Central memory CD4-positive, alpha-beta T cell (primary cell): ENCODE measurements at places on chromosomes 3 and 15.

GRCh38 chr3:151816091-151816604, 2.2 kb downstream of the AADAC start:
- no peak for DNase-seq

GRCh38 chr15:78280319-78281072, 16.1 kb downstream of the DNAJA4 start:
- DNase-seq: no peak

GRCh38 chr15:39898317-39898716, 21.7 kb downstream of the GPR176 start:
- no peak for DNase-seq

DNA sequence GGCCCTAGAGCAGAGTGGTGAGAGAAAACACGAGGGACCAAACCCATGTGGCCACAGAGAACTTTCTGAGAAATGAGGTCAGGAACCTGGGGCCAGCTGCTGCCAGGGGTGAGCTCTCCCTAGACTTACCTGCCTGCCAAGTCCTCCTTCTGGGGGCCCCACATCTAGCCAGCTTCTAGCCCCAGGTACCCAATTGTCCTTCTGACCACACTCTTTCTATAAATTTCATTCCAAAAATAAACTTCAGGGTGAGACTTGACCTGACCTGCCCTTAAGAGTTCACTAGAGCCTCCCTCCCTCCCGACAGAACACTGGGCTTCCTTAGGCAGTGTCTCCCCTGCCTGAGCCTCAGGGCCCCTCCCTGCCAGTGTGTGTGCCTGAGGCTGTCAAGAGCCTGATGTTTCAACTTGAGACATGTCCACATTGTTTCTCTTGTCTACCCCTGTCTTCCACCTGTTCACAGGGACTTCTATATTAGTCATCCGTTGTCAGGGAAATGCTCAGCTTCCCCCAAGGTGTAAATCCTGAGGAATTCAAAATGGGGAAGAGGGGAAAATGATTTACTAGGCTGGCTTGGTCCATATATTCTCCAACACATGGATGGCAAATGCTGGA, 312.8 kb upstream of the TLE3 start:
- no peak for DNase-seq

GRCh38 chr3:105359098-105359762, 7.5 kb upstream of the ALCAM start:
- no peak for DNase-seq

GRCh38 chr3:63450023-63450422, 171.9 kb downstream of the SYNPR start:
- no peak for DNase-seq

- DNase-seq: no peak
Observed at GRCh38 chr3:107651782-107652181, 129.0 kb downstream of the BBX start.

DNA sequence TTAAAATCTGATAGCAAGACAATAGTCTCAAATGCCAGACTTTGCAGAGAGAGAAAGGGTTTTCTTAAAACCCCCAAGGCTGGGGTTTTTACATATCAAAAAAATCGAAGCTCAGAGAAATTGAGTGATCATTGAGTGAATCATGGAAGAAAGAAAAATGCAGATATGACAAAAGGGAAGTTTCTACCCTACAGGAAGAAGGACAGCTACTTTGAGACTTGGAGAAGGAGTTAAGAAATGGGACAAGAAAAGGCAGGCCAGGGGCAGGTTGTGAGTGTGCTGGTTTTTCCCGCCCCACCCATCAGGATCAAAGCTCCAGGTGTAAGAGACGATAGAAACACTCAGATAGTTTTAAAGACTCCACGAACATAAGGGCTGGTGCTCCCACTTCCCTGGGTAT, 18.6 kb downstream of the TMEM158 start:
- no peak for DNase-seq

DNA sequence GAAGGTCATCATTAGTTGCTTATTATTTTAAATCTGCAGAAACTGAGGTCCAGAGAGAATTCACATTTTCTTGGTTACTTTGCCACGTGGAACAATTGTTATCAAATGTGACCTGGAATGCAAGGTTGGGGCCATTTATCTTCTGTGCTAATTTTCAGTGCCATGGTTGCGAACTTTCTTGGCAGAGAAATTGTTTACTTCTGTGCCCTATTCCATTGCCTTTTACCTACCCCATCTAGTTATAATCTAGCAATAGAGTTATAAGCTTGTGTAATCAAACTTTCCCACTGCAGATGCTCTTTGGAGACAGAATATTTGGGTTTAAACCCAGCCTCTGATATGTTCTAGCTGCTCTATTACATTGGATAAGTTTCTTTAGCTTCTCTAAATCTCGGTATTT, 242.9 kb downstream of the LPP start:
- DNase-seq: no peak

GRCh38 chr15:86002444-86002843, 77.2 kb upstream of the AGBL1 start:
- DNase-seq: no peak

DNA sequence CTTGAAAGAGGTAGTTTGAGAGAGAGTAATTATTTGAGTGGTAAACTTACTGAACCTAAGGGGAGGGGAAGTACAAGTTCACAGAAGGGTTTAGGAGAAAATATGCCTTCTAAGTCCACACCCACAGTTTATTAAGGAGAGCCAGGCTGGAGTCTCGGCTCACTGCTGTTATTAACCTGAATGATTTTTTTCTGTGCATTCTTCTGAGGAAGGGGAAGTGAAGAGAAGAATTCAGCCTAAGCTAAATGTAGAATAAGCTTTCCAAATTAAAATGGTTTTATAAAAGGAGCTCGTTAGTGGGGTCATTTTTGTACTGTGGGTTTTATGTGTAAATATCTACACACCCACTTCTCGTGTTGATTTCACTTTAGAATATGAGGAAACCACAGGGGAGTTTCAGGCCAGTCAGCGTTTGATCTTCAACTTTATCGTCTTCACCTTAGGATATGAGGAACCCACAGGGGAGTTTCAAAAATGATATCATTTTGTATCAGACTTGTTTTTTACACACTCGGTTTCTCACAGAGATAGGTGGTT, 1.5 kb downstream of the WHAMM start:
- peak; percentile 86 for DNase-seq

DNA sequence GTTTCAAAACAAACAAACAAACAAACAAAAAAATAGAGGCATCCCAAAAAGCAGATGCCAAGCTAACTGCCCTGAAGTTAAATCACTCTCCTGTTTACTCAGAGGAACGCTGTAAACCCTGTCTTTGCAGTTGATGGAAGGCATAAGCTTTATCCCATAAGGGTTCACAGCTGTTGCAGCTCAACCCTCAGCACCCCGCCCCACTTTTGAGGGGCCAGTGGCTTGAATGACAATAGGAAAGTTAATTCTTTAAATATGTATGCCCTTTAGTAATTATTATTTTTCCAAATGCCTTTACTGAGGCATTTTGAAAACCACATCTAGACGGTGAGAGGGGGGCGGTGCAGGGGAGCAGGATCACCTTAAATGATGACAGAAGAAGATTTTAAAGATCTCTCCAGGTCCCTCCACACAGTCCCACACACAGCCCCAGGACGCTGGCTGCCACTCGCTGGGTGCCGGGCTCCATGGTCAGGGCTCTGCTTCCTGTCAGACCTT, 272.1 kb downstream of the FAM43A start:
- no peak for DNase-seq

GRCh38 chr15:28096670-28097431, 2.3 kb downstream of the OCA2 start:
- no peak for DNase-seq

DNA sequence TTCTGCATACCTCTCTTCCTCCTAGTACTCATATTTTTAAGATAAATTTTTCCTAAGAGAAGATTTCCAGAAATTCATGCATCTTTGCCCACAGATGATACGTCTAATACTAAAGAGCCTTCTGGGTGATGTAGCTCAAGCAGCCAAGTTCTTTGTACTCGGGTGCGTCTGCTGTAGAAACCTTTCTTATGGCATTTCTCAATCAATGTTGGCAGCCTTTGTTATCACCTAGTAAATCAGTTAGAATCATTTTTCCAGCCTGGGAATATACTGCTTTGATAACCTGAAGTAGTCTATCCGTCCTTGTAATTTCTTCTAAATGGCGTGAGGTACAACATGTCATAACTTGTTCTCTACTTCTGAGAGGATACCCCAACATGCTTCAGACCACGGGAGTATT, 104.5 kb downstream of the GOLIM4 start:
- no peak for DNase-seq

DNA sequence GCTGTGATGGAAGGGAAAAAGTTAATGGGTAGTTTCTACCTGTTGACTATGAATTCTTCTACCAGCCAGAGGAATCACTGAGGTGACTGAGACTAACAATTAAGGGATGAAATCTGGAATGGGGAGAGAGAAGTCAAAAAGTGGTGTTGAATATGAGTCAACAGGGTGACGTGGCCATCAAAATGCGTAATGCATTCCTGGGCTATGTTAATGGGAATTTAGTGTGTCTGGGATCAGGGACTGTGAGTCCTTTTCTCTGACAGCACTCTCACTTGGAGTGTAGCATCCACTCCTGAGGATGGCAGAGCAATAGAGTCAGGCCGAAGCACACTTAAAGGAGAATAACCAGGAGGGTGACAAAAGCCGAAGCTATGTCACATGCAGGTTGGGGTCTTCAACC, 60.4 kb downstream of the MESD start:
- no peak for DNase-seq

DNA sequence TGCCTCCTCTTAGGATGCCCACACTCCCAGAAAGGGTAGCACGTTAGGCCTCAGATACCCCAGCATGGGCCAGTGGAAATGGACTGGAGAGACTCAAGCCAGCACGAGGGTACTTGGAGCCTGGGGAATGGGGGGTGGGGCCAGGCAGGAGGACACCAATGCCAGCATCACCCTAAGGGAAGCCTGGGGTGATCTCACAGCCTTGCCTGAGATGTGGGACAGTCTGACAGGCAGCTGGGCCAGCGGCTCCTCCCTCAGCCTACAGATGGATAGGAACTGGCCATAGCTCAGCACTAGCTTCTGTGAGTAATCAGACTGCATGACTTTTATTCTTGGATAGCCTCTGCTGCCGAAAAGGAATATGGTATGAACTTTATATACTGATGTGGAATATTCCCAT, 59.6 kb upstream of the MRPS22 start:
- DNase-seq: no peak

DNA sequence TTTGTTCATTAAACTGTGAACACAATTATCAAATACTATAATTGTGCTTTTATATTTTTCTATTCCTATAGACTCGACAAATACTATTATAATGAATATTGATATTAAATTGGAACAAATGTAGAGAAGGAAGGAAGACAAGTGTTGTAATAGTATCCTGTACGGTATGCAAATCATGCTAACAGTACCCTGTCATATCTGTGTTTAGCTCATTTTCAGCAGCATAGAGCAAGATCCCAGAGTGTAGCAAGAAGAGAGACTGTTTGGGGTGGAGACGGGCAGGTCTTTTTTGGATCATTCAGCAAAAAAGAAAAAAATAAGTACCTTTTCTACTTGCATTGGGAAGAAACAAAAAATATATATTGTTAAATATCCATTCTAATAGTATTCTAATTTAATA, 224.1 kb downstream of the TPRG1 start:
- DNase-seq: no peak

DNA sequence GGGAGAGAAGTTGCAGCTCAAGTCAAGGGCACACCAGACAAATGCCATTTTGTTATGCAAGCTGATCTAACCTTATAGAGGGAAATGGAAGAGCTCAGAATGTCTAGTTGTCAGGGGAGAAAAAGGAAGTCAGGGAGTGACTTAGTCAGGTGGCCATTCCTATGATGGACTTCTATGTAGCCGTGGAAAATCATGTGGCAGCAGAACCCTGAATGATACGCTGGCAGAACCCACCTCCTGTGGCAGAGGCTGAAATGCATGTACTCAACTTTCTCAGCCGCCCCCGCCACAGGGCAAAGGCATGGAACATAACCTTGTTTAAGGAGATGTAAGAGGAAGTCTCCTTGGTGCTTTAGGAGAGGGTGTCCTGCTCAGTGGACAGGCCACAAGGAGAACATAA, 37.7 kb upstream of the PARL start:
- DNase-seq: no peak

DNA sequence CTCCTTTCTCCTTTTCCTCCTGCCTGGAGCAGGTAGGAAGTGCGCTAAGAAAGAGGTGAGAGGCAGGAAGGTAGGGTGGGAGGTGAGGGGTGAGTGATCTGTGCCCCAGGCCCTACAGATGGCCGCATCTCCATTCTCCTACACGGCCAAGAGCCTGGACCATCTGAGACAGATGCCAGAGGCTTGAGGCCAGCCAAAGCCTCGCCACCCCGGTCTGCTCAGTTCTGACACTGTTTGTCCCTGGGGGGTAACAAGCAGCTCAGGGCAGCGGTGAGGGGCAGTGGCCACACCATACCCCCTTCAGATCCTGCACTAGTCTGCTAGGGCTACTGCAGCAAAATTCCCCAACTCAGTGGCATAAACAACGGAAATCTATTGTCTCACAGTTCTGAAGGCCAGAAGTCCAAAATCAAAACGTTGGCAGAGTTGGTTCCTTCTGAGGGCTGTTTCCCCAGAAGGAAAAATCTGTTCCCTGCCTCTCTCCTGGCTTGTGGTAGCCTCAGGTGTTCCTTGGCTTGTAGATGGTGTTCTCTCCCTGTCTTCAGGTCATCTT, 28.4 kb downstream of the ADCY5 start:
- no peak for DNase-seq

- DNase-seq: no peak
Observed at GRCh38 chr15:49380912-49381311, 42.1 kb upstream of the FGF7 start.

GRCh38 chr3:124351430-124352148, 359.7 kb upstream of the ROPN1 start:
- DNase-seq: no peak

DNA sequence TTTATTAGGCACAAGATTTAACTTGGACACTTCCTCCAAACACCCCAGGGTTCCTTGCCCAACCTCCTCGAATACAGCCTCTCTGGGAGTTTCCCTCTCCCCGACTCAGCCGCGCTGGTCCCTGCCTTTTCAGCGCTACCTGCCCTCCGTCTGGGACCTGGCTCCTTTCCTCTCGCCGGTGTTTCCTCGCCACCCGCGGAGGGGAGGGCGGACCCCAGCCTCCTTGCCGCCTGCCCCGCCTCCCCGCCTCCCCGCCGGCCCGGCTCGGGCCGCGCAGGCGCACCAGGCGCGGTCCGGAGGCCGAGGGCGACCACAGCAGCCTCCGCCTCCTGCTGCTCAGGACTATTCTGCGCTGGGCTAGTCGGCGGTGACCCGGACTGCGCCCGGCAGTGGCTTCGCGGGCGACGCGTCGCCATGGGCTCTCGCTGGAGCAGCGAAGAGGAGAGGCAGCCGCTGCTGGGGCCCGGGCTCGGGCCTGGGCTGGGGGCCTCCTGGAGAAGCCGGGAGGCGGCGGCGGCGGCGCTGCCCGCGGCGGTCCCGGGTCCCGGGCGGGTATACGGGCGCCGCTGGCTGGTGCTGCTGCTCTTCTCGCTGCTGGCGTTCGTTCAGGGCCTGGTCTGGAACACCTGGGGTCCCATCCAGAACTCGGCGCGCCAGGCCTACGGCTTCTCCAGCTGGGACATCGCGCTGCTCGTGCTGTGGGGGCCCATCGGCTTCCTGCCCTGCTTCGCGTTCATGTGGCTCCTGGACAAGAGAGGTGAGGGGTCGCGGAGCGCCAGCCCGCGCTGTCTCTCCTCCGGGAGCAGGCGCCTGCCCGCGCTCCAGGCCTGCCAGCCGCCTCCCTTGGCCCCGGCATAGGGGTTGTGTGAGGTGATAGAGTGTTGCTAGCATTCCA, at the start of gene SLC49A4:
TSS of gene SLC49A4 (plus strand) at position 291 of the 895 bp plus-strand sequence. CDS start at position 415, 124 bp downstream.
- peak; percentile 67 for DNase-seq
